Activated T-cell treated with anti-CD3 and anti-CD28 coated beads, Interleukin-2, amount 50 U/mL, for 4 hours (primary cell): ENCODE measurements at places on chromosomes 4 and X.
A peak's percentile ranks its signal among the peaks of the same experiment; 100 is the strongest.

DNA sequence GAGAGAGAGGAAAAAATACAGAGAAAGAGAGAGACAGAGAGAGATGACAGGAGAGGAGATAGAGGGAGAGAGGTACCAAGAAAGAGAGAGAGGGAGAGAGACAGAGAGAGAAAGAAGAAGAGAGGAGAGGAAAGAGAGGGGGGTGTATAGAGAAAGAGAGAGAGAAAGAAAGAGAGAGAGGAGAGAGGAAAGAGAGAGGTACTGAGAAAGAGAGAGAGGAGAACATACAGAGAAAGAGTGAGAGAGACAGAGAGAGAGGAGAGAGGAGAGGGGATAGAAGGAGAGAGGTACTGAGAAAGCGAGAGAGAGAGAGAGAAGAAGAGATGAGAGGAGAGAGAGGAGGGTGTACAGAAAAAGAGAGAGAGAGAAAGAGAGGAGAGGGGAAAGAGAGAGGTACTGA, 269.4 kb downstream of the CRLF2 start:
- no peak for DNase-seq

DNA sequence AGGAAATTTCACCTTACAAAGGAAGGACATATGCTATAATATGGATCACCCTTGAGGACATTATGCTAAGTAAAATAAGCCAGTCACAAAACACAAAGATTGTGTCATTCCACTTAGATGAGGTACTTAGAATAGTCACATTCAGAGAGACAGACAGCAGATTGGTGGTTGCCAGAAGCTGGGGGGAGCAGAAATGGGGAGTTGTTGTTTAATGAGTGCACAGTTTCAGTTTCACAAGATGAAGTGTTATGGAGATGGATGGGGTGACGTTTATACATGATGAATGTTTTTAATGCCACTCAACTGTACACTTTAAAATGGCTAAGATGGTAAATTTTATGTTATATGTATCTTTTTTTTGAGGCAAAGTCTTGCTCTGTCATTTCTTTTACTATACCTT, 14.8 kb upstream of the SPON2 start:
- peak; percentile 4 for DNase-seq

DNA sequence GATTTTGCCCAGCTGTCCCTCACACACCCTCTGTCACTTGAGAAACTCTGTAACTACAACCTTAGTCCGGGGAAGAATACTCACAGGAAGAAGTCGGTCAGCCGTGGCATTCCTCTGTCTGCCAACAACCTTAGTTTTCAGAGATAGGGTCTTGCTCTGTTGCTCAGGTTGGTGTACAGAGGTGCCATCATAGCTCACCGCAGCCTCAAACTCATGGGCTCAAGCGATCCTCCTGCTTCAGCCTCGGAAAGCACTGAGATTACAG, 12.2 kb upstream of the SPCS3 start:
- DNase-seq = no peak

GRCh38 chrX:48083212-48083611, 11.8 kb upstream of the ZNF630 start:
- DNase-seq = peak; percentile 26

DNA sequence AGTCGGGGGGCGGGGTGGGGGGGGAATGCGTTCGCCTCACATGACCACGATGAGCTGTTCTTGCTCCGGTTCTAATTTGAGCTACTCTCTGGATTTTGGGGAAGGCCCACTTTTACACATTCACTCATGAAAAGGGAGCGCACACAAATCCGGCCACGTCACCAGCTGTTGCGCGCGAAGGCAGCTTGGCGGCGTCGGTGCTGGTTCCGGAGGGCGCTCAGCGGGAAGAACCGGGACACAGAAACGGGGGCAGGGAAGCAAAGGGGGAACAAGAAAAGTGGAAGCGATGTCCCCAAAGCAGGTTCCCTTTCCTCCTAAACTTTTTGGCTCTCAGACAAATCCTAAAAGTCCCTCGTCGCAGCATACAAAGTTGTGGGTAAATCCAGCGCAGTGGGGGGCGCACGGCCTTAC, 605 bp downstream of the ANXA5 start:
- peak; percentile 51 for DNase-seq

DNA sequence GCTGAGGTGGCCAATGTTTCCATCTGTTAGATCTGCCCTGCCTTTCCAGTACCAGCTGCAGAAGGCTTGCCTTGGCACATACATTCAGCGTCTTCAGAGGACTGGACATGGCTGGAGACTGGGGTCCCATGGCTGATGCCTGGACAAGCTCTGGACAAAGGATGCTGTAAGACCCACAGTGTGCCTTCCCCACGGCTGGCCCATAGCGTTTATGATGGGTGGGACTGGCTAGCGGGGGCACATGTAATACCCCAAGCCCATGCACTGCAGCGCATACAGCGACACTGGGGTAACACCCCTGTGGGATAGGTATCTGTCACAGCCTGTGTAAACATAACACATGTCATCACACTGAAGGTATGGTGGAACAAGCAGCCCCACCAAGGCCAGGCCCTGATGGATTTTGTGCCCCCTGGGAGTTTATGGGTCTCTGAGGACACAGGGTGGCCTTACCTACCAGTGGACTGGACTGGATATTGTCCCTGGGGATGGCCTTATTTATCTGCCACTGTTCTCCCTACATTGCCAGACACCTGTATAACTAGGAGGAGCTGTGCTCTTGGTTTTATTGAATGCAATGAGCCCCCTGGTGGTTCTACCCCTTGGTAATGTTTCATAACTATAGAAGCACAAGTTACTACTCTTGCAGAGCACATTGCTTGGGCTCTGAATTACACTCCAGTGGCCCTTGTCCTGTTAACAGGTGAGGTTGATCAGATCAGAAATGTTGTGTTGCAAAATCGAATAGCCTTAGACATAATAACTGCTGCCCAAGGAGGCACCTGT, 34.3 kb upstream of the TACR3 start:
- DNase-seq = no peak

- DNase-seq = no peak
Measured at GRCh38 chrX:118272242-118272641, 73.7 kb upstream of the WDR44 start.

- no peak for DNase-seq
Measured at GRCh38 chr4:170465429-170465828, 375.7 kb upstream of the AADAT start.

- DNase-seq = no peak
Measured at GRCh38 chr4:21992330-21992729, 43.8 kb upstream of the KCNIP4 start.

DNA sequence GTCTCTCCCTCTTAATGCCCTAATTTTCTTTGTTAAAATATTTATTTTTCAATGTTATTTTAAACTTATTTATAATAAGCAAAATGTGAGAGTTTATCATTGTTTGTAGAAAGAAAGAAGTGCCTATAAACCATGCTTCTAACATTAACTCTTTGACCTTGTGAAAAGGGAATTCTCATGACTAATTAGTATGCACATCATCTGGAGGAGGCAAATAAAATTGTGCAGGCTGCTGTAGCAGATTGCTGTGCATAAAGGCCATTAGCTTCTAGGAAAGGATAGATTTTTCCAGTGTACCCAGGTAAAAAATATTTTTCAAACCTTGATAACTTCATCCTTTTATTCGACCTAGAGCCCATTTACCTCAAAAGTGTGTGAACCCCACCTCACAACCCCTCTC, 84.6 kb upstream of the GUCY1A1 start:
- DNase-seq = no peak

- no peak for DNase-seq
Measured at GRCh38 chr4:106201373-106201772, 114.6 kb downstream of the TBCK start.

DNA sequence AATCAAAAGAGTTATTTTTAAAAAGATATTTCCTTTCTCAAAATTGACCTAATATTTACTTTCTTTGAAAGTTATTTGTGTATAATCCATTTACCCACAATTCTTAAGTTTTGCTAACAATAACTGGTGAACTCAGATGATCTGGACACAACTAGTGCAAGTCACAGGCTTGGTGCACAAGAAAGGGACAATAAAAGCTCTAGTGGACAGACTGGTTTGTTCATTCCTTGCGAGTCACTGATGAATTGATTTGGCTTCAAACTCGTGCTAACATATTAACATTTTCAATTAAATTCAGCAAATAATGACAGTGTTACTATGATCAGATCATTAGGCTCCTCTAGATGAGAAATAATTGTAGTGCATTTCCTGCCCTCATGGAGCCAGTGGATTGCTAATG, 169.2 kb downstream of the BMPR1B start:
- no peak for DNase-seq

DNA sequence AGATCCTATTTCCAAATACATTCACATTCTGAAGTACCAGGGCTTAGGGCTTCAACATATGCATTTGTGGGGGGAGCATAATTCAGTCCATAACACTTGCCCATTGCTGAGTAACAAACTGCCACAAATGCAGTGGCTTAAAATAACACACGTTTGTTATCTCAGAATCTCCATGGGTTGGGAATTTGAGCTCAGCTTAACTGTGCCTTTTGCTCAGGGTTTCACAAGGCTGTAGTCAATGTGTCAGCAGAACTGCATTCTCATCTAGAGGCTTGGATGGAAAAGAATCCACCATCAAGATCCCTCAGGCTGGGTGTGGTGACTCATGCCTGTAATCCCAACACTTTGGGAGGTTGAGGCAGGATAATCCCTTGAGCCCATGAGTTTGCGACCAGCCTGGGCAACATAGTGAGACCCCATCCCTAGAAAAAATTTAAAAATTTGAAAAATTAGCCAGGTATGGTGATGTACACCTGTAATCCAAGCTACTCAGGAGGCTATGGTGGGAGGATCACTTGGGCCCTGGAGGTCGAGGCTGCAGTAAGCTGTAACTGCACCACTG, 25.8 kb upstream of the TBL1X start:
- DNase-seq = no peak

DNA sequence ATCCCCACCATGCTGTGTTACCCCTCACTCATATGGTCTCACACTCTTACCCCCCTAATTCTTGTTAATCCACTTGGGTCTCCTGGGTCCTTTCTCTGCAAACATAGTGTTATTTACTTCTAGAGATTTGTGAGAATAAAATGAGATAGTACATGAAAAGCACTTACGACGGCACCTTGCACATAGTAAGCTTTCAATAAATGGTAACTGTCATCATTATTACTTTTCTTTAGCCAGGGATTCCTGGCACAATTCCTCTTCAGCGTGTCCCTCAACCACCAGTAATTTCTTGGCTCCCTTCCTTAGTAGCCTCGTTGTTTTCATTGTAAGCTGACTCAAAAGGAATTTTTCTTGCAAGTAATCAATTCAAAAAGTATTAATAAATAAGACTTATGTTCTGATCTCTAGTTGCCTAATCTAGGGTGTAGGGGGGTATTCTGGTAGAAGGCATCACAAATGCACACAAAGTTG, 30.1 kb upstream of the RBMX start:
- no peak for DNase-seq

- no peak for DNase-seq
Measured at GRCh38 chr4:144754562-144755410, 108.8 kb downstream of the HHIP start.

- DNase-seq = no peak
Measured at GRCh38 chr4:167989815-167990214, 102.5 kb upstream of the ANXA10 start.

DNA sequence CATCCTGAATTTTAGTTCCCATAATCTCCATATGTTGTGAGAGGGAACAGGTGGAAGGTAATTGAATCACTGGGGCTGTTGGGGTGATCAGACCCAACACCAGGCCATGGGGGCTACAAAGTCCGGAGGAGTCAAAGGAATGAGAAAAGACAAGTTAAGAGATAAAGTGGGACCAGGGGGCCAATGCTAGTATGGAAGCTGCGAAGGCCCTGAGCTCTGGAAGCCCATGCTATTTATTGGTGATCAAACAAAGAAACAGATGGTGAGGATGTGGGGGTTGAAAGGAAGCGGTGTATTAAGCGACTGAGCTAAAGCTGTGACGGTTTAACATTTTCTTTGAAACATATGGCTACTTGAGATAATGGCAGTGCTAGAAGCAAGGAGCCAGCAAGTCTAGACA, 132.8 kb downstream of the PDGFC start:
- no peak for DNase-seq

GRCh38 chrX:17829566-17829965, 31.5 kb downstream of the RAI2 start:
- no peak for DNase-seq

GRCh38 chr4:37393889-37394288, 149.3 kb downstream of the NWD2 start:
- DNase-seq = no peak

DNA sequence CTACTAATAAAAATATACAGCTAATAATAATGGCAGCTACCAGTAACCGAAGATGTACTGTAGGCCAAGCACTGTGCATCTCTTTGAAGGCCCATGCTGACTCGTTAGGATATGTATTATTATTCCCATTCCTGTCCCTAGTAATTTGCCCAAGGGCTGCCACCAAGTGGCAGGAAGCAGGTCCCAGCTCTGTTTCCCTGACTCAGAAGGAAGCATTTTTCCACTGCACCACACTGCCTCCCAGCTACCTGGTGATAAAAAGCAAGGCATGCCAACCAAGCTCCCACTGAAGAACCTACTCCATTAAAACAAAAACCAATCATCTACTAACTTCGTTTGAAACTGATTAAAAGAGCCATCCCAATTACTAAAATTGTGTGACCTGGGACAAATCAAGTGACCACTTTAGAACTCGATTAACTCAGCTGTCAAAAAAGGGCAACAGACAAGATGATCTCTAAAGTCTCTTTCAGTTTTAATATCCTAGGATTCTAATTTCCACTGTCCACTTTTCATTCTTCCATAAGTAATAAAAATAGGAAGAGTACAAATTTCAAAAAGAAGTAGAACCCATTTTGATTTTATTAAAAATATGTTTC, 24.3 kb upstream of the PGM2 start:
- DNase-seq = no peak

GRCh38 chrX:912677-913076, 282.1 kb downstream of the SHOX start:
- DNase-seq = no peak

DNA sequence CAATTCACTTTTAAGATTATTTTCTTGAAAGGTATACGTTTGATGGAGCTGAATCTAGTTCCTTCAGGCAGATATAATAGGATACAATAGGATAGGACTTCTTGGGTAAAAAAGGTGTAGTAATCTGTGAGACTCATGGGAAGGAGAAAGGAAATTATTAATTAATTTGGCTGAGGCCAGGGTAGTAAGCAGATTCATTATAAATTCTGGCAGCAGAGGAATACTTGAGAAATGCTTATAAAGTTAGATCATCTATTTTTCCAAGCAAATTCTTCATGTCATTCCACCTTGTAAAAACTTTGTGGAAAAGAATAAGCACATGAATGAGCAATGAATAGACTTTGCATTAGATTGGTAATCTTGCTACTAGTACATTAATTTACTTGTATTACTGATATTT, 46.9 kb downstream of the GYPE start:
- no peak for DNase-seq

DNA sequence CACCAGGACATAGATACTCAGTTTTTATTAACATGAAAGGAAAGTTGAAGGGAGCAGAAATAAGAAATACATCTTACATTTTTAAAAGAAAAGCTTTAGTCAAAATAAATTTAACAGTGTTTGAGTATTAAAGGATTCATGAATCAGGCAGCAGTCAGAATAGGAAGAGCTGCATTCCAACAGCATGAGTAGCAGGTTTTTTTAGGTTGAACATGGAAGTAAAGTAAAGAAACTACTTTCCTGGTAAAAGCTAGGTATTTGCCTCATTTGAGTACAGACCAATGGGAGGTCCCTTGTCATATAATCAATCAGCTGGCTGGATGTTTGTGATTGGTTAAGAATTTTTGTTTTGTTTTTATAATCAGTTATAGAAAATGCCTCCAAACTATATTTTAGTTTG, 645.9 kb upstream of the INTU start:
- DNase-seq = no peak
